ENCODE measurements at places on chromosomes 2 and 18. TPM values are rescaled to one million over a fixed set of nuclear protein-coding genes. Genes with fewer than 3 reads are reported as not detected.

GRCh38 chr2:96407041-96407918, 71.7 kb downstream of the NCAPH start:
- no peak overlapping the region for H3K27ac ChIP-seq
- DNase-seq, result peak; percentile 56
- no peaks in the 10 kb centered on the region for H3K27me3 ChIP-seq
- no peak overlapping the region for H3K4me3 ChIP-seq
- no peaks in the 10 kb centered on the region for H3K36me3 ChIP-seq
- no peaks in the 10 kb centered on the region for H3K4me1 ChIP-seq

DNA sequence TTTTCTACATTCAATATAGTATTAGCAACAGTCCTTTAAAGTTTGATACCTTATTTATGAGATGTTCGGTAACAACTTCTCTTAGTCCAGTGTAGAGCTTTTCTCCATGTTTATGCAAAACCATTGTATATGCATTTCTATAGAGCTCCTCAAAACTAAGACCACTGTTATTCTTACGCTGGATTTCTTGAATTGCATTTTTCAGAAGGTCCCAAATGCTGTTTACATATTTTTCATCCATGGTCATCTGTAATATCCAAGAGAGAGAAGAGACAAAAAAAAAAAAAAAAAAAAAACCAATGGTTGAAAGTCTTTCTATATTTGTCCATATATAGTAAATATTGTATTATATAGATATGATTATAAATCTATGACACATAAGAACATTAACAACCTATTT, 27.6 kb downstream of the CUL3 start:
- no peak overlapping the region for H3K4me3 ChIP-seq
- H3K27ac ChIP-seq, result no peak overlapping the region
- no peak for DNase-seq
- H3K36me3 ChIP-seq, result no peaks in the 10 kb centered on the region

DNA sequence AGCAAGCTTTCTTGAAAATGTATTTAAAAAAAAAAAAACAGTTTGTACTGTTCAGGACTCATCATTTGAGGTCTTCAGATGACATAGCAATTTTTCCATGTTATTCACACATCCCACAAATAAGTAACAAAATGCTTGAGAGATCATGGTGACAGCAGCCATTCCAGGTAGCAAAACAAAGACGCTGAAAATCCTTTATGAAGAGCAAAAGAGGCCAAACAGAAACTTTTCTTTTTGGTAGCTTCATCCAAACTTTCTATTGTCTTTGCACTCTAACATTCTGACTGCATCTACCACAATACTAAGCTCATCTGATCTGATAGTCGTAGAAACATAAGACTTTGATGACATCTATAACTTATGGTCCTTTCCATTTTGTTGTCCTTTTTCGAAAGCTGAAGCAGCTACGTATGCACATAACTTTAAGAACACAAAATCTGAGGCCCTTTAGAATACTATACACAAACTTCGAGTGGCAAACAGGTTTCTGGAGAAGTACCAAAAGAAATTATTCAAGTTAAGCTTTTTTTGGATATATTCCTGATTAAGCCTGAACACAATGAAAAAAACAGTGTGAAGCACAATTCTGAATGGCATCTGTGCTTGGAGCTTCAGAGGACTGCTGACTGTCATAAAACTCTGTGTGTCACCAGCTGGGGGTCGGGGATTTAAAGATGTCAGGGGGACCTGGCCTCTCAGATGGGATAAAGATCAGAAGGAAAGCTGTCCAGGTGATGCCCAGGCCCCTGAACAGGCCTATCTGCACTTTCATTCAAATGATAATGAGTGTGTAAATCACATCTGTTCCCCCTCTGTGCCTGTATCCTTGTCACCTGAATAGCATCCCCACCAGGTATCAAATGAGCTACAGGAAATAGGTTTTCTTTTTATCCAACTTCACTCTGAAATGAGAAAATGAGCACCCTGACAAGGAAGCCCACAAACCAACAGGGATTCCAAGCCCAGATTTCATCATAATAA, 75.8 kb downstream of the ZEB2 start:
- no peak overlapping the region for H3K4me3 ChIP-seq
- DNase-seq, result no peak
- H3K36me3 ChIP-seq, result no peaks in the 10 kb centered on the region
- H3K27ac ChIP-seq, result no peak overlapping the region
- H3K4me1 ChIP-seq, result no peaks in the 10 kb centered on the region

DNA sequence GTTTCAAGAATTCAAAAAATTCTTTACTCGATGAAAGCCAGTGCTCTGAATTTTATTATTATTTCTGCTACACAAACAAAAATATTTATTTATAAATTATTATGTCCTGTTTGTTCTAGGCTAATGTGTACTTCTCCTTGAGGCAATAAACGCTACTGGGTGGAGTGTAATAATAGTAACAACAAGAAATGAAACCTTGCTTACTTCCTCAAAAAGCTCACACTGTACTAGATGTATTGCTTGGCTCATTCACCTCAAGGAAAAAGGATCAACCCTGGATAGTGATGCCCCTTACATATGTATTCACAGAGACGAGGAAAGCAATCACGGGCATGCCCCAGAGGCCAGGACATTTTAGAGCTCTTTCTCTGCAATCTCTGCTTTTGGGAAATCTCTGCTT, 685.6 kb upstream of the NXPH2 start:
- no peak overlapping the region for H3K27ac ChIP-seq
- H3K4me3 ChIP-seq, result no peak overlapping the region
- no peak for DNase-seq
- H3K27me3 ChIP-seq, result no peaks in the 10 kb centered on the region
- no peaks in the 10 kb centered on the region for H3K4me1 ChIP-seq
- H3K36me3 ChIP-seq, result no peaks in the 10 kb centered on the region

DNA sequence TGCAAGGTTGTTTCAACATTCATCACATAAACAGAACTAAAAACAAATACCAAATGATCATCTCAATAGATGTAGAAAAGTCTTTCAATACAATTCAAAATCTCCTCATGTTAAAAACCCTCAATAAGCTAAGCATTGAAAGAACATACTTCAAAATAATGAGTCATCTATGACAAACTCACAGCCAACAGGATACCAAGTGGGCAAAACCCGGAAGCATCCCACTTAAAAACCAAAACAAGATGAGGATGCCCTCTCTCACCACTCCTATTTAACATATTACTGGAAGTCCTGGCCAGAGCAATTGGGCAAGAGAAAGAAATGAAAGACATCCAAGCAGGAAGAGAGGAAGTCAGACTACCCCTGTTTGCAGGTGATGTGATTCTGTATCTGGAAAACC, 992.2 kb upstream of the PIK3C3 start:
- H3K36me3 ChIP-seq, result no peaks in the 10 kb centered on the region
- H3K4me3 ChIP-seq, result no peak overlapping the region
- H3K27ac ChIP-seq, result no peak overlapping the region
- DNase-seq, result no peak
- no peaks in the 10 kb centered on the region for H3K27me3 ChIP-seq

GRCh38 chr18:41004324-41004723, 950.7 kb upstream of the PIK3C3 start:
- no peak overlapping the region for H3K27ac ChIP-seq
- no peaks in the 10 kb centered on the region for H3K27me3 ChIP-seq
- no peak overlapping the region for H3K4me3 ChIP-seq
- H3K4me1 ChIP-seq, result no peaks in the 10 kb centered on the region
- no peaks in the 10 kb centered on the region for H3K36me3 ChIP-seq

- H3K27ac ChIP-seq, result no peak overlapping the region
- DNase-seq, result no peak
- H3K36me3 ChIP-seq, result no peaks in the 10 kb centered on the region
- no peak overlapping the region for H3K4me3 ChIP-seq
- no peaks in the 10 kb centered on the region for H3K27me3 ChIP-seq
- no peaks in the 10 kb centered on the region for H3K4me1 ChIP-seq
Observed at GRCh38 chr2:11571170-11571569, 37.3 kb downstream of the GREB1 start.

CCDC178 gene
- not detected for total RNA-seq

GAREM1 gene
- 15.3 TPM for total RNA-seq

All from colonic mucosa (tissue), 4 donors.